ENCODE measurements at places on chromosomes 3 and 15.

DNA sequence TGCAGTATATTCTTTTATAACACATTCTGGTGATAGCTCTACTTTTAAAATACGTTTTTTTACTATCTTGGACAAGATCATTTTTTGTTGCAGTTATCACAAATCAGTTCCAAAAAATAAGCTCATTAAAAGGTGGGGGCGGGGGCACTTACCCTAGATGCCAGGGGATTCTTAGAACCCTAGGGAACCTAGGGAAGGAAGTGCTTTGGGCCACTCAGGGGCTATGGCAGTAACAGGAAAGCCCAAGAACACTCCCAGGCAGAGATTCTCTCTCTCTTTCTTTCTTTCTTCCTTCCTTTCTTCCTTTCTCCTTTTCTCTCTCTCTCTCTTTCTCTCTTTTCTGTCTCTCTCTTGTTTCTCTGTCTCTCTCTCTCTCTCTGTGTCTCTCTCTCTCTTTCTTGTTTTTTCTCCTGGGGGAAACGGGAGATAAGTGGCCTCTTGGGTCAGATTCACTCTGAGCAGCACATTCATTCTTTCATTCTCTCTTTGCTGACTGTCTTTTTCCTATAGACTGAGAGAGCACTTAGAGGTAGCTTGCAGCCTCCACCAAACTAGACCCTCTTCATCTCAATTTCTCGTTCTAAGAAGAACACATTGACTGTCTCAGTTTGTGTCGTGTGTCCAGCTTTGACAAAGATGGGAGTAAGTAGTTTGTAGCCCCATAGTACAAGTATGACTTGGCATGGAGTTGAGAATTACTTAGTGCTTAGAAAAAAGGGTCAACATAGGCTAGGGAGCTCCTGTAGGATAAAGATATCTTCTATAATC is 16.6 kb downstream of the SCAANT1 start:
- DNase-seq = no peak

- DNase-seq = no peak
Observed at GRCh38 chr15:74179983-74180880, 6.7 kb downstream of the ISLR start.

- no peak for DNase-seq
Observed at GRCh38 chr3:83500422-83500821, 1458.4 kb upstream of the CADM2 start.

DNA sequence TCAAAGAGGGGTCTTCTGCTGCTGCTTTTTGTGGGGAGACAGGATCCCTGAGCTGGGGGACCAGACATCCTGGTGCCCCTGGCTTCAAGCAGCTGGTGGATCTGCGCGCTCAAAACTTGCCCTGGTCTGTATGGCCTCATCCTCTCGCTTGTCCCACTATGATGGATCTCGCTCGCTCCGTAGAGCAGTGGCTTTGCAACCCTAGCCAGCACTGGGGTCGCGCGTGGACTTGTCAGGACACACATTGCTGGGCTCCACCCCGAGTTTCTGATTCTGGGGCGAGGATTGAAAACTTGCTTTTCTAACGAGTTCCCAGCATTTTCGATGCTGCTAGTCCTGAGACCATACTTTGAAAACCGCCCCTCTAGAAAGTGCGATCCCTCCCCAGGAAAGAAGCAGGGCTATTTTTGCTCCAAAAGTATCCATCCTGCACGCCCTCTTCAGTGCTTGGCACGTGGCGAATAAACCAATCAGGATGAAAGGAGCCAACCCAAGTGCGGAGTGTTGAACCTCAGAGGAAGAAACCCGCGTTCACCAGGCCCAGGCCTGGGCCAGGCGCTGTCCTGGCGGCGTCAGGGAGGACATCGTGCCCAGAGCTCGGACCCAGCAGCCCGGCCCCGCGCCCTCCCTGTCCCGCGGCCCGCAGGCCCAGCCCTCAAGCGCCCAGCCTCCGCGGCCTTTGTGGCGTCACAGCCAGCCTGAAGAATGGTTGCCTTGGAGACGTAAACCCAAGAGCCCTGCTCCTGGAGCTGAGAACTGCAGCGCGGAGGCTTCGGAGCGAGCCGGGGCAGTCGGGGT is at the start of gene CFAP100:
Gene CFAP100, plus strand, starts transcription at position 731 of the 798 bp plus-strand sequence. CDS start 1,092 bp downstream, outside the sequence.
- DNase-seq = no peak

DNA sequence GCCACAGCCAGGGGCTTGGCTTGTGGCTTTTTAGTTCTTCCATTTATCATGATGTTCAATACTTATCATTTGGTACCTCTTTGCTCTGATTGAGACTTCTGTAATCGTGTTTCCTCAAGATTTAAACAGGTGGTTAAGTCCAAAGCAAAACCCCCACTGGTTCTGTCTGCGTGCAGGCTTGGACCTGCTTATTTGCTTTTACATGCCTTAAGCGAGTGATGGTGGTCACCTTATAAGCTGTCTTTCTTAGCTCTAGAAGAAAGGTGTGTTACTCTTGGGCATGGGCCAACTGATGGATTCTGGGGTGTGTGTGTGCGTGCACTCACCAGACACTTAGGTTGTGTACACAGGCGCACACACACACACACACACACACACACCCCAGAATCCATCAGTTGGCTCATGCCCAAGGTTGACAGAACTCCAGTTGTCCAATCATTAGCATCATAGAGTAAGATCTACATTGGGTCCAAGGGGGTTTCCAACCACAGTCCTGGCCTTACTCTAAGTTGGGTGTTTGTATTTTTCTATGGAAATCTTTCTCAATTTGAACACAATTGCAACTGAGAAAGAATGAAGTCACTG is 1.2 kb downstream of the MYZAP start:
- DNase-seq = no peak

DNA sequence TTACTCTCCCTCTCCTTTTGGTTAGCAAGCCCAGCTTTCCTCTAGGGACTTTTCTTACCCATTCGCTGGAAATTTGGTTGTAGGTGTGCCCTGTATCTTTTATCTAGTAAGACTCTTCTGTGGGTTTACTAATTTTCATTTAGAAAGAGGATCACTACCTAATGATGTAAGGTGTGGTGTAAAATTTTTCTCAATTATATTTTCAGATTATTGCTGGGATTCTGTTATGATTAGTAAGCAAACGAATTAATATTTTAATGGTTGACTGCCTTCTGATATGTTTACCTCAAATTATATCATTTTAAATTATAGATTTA is 28.5 kb downstream of the PLCL2 start:
- no peak for DNase-seq

DNA sequence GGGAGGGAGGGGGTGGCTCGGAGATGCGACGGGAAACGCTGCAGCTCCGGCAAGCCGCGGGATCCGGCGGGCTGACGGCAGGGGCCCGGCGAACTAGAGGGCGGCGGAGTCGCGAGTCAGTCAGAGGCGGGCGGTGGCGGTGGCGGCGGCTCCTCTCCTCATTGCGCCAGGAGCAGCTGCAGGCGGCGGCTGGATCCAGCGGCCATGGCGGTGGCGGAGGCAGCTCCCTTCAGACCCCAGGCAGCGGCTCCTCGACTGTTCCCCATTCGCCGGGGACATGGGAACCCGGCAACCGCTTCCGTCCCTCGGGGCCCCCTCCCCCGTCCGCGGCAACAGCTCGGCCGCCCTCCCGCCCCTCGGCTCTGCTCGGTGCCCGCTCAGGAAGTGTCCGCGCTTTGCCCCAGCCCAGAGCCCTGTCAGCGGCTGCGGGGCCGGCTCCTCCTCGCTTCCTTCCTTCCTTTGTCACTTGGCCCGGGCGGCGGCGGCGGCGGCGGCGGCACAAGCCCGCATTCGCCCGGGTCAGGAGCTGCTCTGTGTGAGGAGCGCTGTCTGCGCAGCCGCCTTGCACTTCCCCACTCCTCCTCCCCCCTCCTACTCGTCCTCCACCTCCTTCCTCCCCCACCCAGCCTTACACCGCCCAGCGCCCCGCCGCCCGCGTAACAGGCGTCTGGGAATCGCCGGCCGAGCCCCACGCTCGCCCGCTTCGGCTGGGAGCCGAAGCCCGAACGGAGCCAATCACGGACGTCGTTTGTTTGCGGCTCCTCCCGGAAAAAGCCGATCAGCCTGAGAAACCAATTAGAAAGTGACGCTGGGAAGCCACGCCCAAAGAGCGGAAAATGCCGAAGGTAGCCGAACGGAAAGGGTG is at the start of gene GSK3B:
Gene GSK3B, minus strand, starts transcription at position 537 of the 865 bp plus-strand sequence. CDS start 1,013 bp downstream, outside the sequence.
- peak; percentile 99 for DNase-seq

- no peak for DNase-seq
Observed at GRCh38 chr3:132545471-132545870, 51.6 kb upstream of the ACKR4 start.

- DNase-seq = no peak
Observed at GRCh38 chr3:33114622-33115023, 809 bp downstream of the CRTAP start.

- no peak for DNase-seq
Observed at GRCh38 chr15:99453637-99454030, 112.2 kb upstream of the MEF2A start.

- DNase-seq = no peak
Observed at GRCh38 chr3:188529228-188529627, 375.3 kb downstream of the LPP start.

GRCh38 chr3:177199206-177199760 is 2.0 kb upstream of the TBL1XR1 start:
- DNase-seq = no peak

- no peak for DNase-seq
Observed at GRCh38 chr3:167382155-167382554, 2.1 kb upstream of the ZBBX start.

- no peak for DNase-seq
Observed at GRCh38 chr3:187130346-187131066, 8.8 kb downstream of the RPL39L start.
